ENCODE measurements at places on chromosomes 2 and 18.

DNA sequence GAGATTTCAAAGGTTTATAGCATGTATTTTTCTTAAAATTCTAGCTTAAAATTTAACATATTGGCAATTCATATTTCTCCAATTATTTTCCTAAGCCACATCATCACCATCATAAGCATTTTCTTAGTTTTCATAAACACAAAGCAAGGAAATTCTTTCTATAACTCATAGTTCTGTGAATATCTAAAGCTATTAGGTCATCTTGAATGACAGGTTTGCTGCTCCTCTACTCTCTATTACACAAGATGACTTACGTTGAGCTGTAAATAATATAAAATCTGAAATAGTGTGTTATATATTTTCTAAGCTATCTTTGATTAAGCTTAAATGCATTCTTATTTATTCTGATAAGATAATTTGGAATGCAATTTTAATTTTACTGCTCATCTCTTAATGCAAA is 984.6 kb upstream of the CNTNAP5 start:
- no peak for DNase-seq

GRCh38 chr2:196205881-196206435 is 34.6 kb upstream of the STK17B start:
- peak; percentile 62 for DNase-seq

DNA sequence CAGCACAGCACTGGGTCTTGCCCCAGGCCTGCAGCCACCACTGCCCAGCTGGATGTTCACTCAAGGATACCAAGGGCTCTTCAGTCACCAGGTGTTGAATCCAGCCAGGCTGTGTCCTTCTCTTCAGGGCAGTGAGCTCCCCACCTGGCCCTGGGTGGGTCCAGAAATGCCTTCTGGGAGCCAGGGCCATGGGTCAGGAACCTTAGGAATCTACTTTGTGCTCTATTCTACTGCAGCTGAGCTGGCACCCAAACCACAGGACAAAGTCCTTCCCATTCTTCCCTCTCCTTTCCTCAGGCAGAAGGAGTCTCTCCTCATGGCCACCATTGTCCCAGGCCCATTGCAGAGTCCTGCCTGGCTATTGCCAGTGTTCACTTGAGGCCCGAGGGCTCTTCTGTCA is 13.0 kb downstream of the STRADB start:
- no peak for DNase-seq

DNA sequence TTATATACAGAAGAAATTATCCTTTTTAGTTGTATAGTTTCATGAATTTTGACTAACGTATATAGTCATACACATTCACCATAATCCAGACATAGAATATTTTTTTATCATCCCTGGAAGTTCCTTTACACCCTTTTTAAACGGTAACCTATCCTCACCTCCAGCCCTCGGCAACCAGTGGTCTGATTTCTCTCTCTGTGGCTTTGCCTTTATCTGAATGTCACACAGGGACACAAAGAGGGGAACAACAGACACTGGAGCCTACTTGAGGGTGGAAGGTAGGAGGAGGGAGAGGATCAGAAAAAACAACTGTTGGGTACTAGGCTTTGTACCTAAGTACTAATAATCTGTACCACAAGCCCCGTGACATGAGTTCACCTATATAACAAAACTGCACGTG is 191.9 kb downstream of the MC4R start:
- no peak for DNase-seq

DNA sequence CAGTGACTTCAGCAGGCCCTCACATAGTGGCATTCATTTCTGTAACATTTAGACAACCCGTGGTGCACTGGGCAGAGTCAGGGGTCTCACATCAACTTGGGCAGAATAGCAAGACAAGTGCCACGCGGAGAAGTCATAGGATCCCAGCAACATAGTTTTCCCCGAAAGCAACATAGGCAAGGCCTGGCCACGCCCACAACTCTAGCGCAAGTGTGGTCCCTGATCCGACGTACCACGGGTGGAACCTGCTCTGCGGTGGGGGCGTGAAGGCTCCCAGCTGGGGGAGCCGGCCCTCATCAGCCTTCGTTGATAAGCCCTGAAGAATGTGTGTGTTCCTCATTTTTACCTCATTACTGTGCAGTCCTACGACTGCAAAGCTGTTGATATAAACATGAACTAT is 261.2 kb downstream of the EIPR1 start:
- no peak for DNase-seq

- DNase-seq: no peak
Observed at GRCh38 chr18:8952769-8953760, 149.4 kb upstream of the NDUFV2 start.

DNA sequence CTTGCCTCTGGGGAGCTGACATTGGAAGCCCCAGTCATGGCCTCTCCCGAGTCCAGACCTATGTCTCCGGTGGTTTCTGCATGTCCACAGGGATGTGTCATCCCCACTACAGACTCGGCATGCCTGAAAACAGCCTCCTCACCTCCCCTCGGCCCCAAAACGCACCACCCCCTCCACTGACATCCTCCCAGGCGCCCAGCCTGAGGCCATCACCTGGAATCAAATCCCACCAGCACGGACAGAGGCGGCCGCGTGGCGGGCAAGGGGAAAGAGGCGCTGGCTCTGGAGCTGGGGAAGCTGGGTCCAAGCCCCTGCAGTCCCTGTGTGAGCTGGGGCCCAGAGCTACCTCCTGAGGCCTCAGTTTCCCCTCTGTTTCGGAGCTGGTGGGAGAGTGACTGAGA is 69.9 kb upstream of the SMAD7 start:
- no peak for DNase-seq

GRCh38 chr18:9237981-9238380 is 96.6 kb upstream of the TWSG1 start:
- peak; percentile 2 for DNase-seq

GRCh38 chr2:18922276-18922675 is 332.9 kb upstream of the NT5C1B start:
- no peak for DNase-seq

DNA sequence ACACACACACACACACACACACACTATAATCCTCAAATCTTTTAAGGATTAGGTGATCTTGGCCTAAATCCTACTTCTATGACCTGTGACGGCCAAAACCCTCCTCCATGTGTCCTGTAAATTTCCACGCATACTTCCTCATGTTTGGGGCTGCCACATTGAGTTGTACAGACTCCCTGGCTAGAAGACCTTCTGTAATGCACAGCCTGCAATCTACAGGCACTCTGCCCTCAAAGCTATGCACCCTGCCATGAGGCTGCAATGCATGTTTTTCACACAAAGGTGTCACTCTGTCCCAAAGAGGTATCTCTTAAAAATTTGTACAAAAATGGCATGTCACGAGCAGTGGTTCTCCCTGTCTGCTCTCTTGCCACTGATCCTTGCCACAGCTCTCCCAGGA is 26.4 kb upstream of the B4GALT6 start:
- peak; percentile 27 for DNase-seq

DNA sequence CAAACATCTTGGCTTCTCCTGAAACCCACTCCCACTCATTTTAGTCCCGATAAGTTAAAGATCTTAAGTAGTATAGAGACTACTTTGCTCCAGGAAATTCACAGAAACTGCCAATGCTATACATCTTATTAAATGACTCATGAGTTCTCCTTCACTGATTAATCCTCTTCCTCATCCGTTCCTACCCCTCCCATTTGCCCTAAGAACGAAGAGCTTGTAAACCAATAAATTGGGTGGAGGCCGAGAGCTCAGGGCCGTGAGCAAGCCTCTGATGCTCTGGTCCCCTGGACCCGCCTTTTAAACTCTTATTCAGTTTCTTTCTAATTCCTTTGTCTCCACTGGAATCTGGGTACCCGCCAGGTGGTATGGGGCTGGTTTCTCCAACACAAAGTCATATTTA is 68.6 kb downstream of the METTL8 start:
- DNase-seq: no peak

DNA sequence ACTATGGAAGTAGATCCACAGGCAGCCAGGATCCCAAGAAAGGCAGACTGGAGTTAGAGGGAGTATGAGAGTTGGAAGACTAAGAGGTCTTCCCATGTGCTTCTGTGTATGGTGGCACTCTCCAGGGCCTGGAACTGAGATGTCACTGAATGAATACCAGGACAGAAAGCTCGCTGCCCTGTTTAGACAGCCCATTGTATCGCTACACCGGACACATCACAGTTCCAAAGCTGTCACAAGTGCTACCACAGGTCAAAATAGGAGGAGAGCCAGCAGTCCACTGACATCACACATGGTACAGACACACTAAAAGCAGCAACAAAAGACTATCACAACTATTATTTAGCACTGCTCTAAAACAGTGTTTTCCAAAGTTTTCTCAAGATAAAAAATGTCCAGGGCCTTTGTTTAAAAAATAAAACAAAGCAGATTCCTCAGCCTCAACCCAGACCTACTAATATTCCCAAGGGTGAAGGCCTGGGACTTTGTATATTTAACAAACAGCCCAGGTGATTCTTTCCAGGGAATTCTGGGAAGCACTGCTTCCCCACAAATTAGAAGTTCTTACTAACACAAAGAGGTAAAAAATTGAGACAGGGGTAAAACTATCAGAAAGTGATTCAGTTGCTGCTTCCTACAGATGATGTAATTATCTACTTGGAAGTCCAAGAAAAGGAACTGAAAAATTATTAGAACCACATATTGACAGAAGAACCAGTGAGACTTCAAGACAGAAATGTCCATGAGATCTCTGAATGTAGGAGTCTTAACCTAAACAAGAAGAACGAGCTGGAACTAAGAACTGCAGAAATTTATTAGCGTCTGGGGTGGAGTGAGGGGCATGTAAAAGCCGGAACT is 116.0 kb downstream of the DTNB start:
- peak; percentile 40 for DNase-seq

GRCh38 chr2:118832791-118833715 is 14.4 kb downstream of the EN1 start:
- no peak for DNase-seq

- no peak for DNase-seq
Observed at GRCh38 chr2:40690525-40690924, 238.6 kb upstream of the SLC8A1 start.

DNA sequence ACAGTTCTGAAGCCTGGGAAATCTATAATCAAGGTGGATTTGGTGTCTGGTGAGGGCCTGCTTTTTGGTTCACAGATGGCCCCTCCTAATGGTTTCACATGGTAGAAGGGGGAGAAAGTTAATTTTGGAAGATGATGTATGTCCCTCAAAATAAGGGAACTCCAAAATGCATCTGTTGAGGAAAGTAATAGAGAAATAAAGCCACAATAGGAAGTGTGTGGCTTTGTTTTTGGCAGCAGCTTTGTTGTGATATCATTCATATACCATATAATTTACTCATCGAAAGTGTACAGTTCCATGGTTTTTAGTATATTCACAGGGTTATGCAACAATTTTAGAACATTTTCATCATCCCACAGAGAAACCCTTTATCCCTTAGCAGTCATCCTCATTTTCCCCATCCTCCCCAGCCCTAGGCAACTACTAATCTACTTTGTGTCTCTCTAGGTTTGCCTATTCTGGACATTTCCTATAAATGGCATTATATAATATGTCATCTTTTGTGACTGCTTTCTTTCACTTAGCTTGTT is 274.0 kb upstream of the FAM98A start:
- DNase-seq: no peak

- no peak for DNase-seq
Observed at GRCh38 chr2:182906454-182906853, 40.0 kb upstream of the FRZB start.

DNA sequence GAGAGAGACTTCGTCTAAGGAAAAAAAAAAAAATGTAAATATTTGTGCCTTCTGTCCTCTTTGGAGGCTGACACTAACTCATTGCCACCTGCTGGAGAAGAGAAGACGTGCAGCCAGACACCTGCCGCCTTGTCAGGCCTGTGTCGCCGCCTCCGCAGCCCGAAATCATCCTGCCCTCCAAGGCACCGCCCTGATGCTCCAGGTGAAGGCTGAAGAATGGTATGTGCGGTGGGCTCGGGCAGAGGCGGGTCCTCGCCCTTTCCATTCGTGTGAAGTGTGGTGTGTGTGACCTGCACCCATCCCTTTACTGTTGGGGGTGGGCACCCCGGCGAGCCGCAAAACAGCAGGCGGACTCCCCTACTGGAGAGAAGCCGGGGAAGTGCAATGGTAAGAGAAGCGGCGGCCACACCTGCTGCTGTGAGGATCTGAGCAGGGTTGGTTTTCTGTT is 60.4 kb downstream of the FAM161A start:
- DNase-seq: peak; percentile 63

DNA sequence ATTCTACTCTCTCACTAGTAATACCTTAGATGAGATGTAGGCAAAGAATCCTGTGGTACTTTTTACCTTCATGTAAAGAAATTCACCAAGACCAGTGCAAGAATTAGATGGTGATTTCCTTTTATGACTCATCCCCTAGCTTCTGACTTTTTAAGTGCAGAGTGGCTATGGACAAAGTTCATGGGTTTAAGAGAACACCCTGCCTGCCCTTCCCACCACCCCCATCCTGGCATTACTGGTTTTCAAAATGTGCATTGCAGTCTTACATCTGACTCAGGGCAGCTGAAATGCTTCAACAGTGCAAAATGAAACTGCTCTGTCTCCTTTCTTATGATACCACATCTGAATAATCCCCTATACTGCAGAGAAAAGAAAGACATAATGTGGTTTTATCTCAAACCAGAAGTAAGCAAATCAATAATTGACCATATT is 22.6 kb downstream of the MAIP1 start:
- peak; percentile 11 for DNase-seq

- DNase-seq: peak; percentile 72
Observed at GRCh38 chr2:233974530-233975071, 57.4 kb downstream of the TRPM8 start.

GRCh38 chr2:164952057-164952702 is 3.1 kb downstream of the SLC38A11 start:
- no peak for DNase-seq

DNA sequence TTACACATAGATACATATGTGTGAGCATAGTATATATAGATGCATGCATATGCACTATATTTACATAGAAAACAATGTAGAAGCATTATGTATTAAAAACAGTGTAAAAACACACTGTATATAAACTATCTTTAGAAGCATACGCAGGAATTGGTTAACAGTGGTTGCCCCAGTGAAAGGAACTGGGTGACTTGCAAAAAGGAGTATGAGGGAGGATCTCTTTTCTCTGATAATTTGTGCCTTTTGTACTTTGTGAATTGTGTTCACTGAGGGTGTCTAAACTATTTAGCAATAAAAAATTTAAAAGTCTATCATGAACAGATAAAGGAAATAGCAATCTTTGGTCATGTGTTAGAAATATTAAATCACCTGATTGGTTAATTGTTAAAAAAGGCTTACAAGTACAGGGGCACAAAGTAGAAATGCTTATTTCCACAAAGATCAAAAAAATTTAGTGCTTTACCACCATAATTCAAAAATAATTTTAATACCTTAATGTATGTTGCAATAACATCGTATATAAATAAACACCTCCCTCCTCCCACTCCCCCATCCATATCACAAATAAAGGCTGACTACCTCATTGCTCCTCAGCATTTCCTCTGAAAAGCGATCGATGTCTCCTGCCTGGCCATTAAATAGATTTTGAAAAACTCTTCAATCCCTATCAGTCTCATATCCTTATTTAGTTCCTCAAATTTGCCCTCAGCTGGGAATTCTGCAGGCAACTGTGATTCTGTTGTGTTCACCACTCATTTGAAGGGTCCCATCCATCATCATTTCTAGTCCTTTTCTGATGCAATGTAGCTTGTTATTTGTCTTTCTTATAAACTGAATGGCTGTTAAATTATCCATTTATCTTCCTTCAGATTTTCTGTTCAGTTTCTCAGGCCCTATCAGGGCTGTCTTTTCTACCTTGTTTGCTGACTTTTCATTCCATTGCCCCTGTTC is 257.3 kb downstream of the AGPS start:
- DNase-seq: no peak
